ENCODE measurements at places on chromosomes 5 and 9.

- DNase-seq, result no peak
Observed at GRCh38 chr9:29588361-29588760, 2015.1 kb upstream of the C9orf72 start.

DNA sequence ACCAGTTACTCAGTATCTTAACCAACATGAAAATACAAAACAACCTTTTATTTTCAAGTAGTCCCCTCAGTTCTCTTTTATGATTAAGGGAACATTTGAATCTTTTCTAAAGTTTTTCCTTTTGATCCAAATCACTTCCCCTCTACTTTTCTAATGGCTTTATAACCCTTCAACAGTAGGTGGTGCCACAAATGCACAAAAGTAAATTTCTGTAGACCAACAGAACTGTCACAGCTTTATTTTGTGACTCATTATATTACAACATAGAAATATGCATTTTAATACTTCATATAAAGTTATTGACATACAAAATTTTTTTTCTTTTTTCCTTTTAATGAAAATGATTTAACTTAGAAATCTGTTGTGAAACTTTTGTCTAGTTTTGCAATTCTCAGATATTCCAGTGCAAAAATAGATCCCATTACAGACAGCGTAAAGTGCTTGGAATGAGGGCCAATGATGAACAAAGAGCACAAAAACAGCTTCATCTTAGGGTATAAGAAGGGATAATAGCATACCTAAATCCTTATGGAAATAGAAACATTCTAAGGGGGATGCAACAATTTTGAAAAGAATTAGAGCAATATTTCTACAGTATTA, 17.0 kb downstream of the NIPSNAP3B start:
- no peak for DNase-seq

- no peak for DNase-seq
Observed at GRCh38 chr5:132298298-132299212, 4.4 kb downstream of the SLC22A4 start.

- no peak for DNase-seq
Observed at GRCh38 chr9:19229595-19230354, 718 bp upstream of the DENND4C start.

DNA sequence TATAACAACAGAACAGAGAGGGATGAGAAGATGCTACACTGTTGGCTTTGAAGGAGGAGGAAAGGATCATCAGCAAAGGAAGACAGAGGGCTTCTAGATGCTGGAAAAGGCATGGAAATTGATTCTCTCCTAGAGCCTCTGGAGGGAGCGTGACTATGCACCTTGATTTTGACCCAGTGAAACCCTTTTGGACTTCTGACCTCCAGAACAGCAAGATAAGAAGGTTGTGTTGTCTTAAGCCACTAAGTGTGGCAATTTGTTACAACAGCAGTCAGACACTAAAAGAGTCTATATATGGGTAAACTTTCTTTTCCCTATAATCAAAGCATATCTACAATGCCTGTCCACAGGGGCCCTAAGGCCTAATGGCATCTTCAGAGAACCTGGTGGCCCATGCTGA, 56.1 kb upstream of the MVB12B start:
- DNase-seq, result no peak
